ENCODE measurements at places on chromosomes 2 and 18.

DNA sequence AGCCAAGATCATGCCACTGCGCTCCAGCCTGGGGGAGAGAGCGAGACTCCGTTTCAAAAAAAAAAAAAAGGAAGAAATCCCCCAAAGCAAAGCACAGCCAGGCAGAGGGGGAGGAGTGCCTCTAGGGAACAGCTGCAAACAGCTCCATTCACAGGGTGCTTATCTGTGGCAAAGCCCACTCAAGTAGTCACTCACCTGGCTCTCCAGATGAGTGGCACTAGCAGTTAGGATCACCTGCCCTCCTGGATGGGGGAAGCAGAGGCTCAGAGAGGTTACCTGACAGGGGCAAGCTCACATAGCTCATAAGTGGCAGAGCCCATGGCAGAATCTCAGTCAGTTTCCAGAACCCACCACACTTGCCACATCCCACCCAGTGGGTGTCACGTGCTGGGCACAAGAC, 30.3 kb downstream of the TFCP2L1 start:
- no peak for DNase-seq

- DNase-seq = no peak
Observed at GRCh38 chr2:85409845-85410583, at the start of gene CAPG. TSS of gene CAPG (minus strand) at chr2:85410366. CDS start at chr2:85402145, 8,221 bp downstream.

DNA sequence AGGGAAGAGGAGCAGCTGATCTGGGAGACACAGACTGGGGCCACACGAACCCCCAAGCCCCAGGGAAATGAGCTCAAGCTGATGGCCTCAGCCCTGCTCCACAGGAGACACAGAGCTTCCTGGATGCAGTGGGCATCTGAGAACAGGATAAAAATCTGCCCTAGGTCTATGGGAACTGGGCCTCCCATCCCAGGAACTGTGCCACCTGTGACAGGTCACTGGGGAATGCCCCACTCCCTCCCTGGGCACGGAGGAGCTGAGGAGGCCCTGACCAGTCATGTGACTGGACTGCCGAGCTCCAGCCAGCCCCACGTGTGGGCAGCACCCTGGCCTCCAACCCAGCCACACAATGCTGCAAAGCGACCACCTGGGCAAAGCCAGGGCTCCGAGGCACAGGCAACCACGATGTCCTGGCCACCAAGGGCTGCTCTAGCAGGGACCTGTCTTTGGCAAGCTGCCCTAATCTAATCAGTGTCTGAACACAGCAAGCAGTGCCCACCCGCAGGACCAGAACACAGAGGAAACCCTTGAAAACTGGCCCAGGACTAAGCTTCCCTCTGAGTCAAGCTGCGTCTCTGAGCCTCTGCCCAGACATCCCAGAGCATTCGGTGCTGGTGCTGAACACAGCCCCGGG, 57.8 kb upstream of the ID2 start:
- DNase-seq = no peak

GRCh38 chr18:49020129-49020528, 69.4 kb upstream of the SMAD7 start:
- DNase-seq = no peak

- no peak for DNase-seq
Observed at GRCh38 chr2:45083175-45083574, 73.9 kb upstream of the SIX2 start.

GRCh38 chr2:43033466-43034241, 192.8 kb downstream of the ZFP36L2 start:
- DNase-seq = no peak

DNA sequence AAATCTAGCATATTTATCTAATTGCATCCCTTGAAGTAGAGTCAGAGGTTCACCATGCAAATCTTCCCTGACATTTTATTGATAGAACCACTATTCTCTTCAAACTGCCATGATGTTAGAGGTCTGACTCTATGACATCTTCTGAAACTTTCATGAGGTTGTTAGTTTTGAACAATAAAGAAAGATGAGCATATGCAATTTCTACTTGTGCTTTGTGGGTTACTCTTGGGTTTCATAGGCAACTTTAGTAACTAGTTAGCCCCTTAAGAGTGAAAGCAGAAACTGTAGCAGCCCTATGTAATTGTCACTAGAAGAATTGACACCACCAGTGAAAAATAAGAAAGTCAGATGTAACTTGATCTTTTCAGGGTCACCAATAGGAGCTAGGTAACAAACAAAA, 53.1 kb upstream of the ZEB2 start:
- no peak for DNase-seq

- no peak for DNase-seq
Observed at GRCh38 chr2:1744151-1744445, 217 bp downstream of the PXDN start.

- peak; percentile 78 for DNase-seq
Observed at GRCh38 chr2:227717687-227718567, at the start of gene SLC19A3. TSS of gene SLC19A3 (minus strand) at chr2:227718028. CDS start at chr2:227702318, 15,710 bp downstream.

GRCh38 chr2:200297989-200298388, 8.5 kb upstream of the SPATS2L start:
- DNase-seq = no peak

DNA sequence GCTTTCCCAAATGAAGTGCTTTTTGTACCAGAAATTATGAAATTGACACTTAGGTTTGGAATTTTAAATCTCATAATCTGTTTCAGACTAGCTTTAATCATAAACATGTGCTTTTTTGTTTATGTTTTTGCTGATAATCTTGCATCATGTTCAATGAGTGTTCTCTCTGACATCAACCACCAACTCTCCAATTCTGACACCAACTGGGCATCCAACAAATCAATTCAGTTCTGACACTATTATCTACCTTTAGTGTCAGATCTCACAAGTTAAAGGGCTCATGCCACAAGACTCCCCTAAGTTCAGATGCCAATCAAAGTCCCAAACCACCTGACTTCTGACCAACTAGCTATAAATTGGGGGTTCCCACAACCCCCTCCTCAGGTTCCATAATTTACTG, 19.6 kb downstream of the PELI1 start:
- no peak for DNase-seq

DNA sequence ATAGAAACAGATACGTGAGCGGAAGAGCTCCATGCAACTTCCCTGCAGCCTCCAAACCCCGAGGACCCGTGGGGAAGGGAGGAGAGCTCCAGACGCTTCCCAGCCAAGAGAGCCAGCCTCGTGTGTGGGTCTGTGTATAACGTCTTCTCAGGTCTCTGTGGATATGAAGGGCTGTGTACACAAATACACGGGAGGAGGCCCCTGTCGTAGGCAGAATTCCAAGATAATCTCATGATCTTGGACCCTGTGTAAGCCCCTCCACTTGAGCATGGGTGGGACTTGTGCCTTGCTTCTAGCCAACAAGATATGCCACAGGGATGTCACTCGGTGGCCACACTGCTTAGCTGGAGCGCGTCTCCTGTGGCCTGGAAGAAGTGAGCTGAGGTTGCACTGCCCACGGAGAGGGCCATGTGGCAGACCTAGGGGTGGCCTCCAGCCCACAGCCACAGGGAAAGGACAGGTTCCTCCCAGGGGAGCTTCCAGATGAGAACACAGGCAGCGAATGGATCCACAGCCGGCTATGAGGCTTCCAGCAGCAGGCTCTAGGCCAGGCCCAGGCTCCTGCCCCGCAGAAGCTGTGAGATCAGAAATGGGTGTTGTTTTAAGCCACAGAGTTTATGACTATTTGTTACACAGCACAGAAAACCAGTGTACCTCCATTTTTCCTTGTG, 15.6 kb upstream of the KLF11 start:
- DNase-seq = no peak

DNA sequence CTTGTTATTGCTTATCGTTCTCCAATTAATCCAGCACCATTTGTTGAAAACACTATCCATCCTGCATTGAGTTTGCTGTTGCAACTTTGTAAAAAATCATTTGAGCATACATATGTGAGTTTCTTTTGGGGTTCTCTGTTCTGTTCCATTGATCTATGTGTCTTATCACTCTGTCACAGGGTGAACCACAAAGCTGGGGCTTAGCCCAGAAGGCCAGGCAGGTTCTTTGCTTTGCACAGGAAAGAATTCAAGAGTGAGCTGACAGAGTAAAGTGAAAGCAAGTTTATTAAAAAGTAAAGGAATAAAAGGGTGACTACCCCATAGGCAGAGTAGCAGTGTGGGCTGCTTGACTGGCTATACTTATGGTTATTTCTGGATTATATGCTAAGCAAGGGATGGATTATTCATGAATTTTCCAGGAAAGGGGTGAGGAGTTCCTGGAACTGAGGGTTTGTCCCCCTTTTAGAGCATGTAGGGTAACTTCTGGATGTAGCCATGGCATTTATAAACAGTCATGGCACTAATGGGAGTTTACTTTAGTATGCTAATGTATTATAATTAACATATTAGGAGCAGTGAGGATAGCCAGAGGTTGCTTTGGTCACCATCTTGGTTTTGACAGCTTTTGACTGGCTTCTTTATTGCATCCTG, 46.8 kb downstream of the RNF138 start:
- DNase-seq = no peak

- no peak for DNase-seq
Observed at GRCh38 chr2:218547511-218547910, 20.6 kb downstream of the USP37 start.

DNA sequence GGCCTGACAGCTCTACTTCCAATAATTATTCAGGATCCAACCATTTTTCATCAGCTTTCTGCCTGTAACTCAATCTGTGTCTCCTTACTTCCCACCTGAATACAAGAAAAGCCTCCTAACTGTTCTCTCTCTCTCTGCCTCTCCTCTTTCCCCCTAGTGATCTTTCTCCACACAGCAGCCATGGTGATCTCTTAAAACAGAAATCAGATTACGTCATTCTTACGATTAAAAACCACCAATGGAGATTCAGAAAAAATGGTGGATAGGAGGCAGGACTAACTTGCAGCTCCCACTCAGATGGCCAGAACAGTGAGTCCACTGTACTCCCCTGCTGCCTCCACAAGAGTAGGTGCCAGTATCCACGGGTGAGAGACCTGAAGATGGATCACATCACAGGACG, 431.7 kb downstream of the MBD2 start:
- DNase-seq = no peak

GRCh38 chr18:73952296-73952946, 195.2 kb downstream of the FBXO15 start:
- no peak for DNase-seq

DNA sequence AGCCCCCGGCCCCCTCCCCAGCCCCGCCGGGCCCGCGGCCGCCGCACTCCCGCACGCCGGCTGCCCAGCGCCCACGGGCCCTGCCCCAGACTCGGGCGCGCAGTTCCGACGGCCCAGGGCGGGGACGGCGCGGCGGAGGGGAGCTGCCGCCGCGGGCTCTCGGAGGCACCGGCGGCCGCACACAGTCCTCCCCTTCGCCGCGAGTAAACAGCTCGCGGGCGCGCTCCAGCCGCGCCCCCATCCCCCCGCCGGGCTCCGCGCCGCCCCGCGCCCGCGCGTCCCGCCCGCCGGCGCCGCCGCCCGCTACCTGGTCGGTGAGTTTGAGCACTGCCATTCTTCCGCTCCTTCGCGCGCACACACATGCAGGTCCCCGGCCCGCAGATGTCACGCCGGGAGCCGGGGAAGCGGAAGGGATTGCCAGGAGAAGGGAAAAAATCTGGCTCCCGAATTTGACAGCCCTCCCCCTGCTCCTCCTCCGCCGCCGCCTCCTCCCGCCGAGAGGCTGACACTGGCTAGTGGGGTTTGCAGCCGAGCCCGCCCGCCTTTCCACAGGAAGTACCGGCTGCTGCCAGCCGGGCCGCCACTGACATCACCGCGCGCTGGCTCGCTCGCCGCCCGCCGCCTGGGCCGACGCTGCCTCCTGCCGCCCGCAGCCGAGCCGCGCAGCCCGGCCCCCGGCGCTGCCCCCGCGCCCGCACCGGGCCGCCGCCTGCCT, at the start of gene ANKRD44:
Gene ANKRD44, minus strand, starts transcription at position 510 of the 715 bp plus-strand sequence. Its CDS starts 176 bp downstream, at position 334.
- peak; percentile 75 for DNase-seq

- DNase-seq = no peak
Observed at GRCh38 chr2:25018681-25019080, 23.2 kb upstream of the EFR3B start.

- no peak for DNase-seq
Observed at GRCh38 chr2:27705851-27706622, 42.3 kb downstream of the SLC4A1AP start.

- DNase-seq = no peak
Observed at GRCh38 chr2:33354981-33355380, 121.5 kb upstream of the RASGRP3 start.

DNA sequence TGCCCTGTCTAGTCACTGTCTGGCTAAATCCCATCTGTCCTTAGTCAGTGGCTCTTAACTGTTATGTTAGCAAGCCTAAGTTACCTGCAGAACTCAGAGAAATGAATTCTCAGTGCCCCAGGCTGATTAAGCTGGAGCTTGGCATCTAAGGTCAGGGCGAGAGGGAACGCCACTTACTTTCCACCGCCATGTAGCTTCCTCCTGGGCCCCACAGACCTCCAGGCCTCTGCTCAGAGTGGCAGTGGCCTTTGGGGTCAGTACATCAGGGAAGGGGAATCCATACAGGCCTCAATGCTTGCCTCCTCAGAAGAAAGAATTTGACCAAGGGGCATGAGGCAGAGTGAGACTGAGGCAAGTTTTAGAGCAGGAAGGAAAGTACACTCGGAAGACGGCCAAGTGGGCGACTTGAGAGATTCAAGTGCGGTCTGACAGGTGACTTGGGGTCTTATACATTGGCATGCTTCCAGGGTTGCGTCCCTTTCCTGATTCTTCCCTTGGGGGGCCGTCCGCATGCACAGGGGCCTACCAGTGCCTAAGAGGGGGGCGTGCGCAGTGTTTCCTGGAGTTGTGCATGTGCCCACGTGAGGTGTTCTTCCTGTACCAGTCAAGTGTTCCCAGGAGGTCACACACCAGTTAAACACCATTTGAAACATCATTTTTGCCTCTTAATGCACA, 64.1 kb downstream of the EMILIN2 start:
- DNase-seq = no peak

DNA sequence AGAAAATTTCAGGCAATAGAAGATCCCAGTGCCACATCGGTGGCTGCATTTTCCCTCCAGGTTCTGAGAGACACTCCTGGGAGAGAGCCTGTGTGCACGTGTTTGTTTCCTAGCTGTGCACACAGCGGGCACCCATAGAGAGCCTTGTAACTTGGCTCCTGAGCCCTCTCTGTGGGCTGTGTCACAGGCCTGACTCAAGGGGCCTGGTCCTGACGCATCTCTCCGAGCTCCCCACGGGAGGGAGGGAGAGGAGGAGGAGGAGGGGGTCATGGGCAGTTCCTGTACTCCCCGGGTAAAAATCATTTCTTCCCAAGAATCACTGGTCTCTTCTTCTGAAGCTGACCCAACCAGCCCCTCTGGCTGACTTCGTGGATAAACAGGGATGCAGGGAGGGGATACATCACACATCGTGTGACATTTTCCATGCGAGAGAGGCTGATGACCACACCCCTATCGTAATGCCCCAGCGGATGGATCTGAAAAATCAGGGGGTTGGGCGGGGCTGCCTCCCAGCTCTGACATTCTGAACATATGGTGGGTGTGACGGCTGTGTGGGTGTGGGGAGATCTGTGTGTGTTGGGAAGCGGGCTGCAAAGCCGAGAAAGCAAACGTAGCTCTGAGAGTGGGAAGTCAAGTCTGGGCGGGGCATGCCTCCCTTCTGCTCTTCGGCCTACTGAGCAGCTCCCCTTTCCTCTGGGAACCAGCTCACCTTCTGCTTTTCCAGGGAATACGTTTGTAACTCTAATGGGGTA, 308.3 kb upstream of the HS6ST1 start:
- DNase-seq = no peak

- DNase-seq = no peak
Observed at GRCh38 chr2:241854342-241855244, 4.1 kb downstream of the PDCD1 start.

Data from substantia nigra (tissue), 51 donors.